ENCODE measurements at places on chromosomes 12 and 14. TPM values are rescaled to one million over a fixed set of nuclear protein-coding genes. Genes with fewer than 3 reads are reported as not detected.

The OAS2 gene
- 12.4 TPM for total RNA-seq

The TSHR gene
- 0.36 TPM for total RNA-seq

The TAS2R46 gene
- total RNA-seq, result 1.9 TPM

The CIROP gene
- total RNA-seq, result not detected

The OR4E2 gene
- not detected for total RNA-seq

The RPL10L gene
- 7.8 TPM for total RNA-seq

The SALL2 gene
- total RNA-seq, result 8.1 TPM

The ACOT6 gene
- total RNA-seq, result not detected

The CMTM5 gene
- total RNA-seq, result 1.5 TPM

The ADGRD1 gene
- 20.9 TPM for total RNA-seq

The CEBPE gene
- not detected for total RNA-seq

The PGF gene
- 7.9 TPM for total RNA-seq

The SLIRP gene
- 341 TPM for total RNA-seq

The IL22 gene
- total RNA-seq, result not detected

The MYO1A gene
- 0.09 TPM for total RNA-seq

The EPYC gene
- not detected for total RNA-seq

DNA sequence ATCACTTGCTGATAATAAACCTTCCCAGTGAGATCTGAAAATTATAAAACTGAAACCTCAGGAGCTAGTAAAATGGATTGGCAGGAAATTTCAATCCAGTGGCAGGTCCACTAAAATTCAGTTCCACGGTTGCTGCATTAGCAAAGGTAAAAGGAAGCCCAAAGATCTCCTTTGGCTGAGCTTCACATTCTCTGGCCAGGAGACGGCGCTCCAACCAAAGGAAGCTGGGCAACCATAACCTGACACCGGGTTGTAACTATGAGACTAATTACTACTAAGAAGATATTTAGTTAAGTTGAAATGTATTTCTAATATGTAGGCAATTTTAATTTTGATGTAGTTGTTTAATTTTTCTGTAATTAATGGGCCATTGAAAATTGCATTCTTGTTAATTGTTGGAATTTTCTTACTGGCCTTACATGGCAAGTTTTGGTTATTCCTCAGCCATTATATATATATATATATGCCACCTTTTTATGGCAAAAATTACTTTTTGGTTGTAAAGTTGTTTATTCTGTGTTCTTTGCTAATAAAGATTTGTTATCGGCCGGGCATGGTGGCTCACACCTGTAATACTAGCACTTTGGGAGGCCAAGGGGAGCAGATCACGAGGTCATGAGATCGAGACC, 17.0 kb downstream of the OR8S1 start:
- no peak for DNase-seq

DNA sequence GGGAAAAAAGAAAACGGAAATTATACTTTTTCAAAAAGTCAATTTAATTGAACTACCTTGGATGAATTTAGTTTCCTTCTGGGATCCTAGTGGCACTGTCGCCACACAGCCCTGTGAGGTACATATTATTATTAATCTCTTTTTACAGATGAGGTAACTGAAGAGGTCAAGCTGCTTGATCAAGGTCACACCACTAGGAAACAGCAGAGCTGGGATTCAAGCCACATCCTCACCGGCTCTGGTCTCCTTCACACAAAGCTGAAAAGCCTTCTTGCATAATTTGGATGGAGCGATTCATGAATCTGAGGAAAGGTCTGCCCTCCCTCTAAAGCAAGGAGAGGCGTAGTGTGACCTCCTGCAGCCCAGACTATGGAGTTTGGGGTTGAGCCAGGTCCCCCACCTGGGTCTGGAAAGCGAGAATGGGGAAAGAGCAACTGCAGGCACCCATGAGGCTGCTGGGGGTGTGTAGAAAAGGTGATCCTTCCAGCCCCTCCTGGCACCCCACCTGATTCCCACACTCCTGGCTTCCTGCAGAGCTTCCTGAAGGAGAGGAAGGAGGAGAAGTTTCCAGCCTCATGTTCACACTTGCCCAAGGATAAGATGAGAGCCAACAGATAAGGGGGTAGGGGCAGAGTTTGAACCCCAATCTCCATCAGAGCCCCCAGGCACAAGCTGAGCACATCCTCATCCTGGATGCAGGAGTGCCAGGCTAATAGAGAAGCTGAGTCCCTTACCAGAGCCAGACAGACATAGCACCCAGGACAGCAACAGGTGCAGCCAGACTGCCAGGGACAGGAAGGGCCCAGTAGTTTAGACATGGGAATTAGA, 3.9 kb upstream of the KRT79 start:
- no peak for DNase-seq

- no peak for DNase-seq
Measured at GRCh38 chr12:128611736-128612135, 212.0 kb downstream of the SLC15A4 start.

DNA sequence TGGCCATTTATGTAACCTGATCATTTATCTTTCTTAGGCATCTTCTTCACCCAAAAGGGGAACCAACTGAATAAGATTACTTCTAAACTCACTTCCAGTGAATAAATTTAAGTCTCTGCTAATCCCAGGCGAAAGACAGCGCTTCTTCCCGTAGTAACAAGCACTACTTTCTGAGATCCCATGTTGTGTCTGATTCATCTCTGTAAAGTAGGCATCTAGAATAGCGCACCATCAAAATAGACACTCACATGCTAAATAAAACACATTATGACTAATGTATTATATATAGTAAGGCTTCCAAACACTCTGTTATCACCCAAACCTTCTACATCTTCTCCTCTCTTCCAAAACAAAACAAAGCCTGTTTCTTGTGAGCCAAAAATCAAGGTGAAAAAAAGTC, 15.1 kb downstream of the GTF2A1 start:
- no peak for DNase-seq

GRCh38 chr12:57837864-57838562, 8.5 kb downstream of the CTDSP2 start:
- no peak for DNase-seq

- DNase-seq, result no peak
Measured at GRCh38 chr12:45913631-45914030, 76.7 kb downstream of the SCAF11 start.

- DNase-seq, result no peak
Measured at GRCh38 chr14:55074662-55075061, 23.2 kb downstream of the MAPK1IP1L start.

- no peak for DNase-seq
Measured at GRCh38 chr14:80323038-80323665, 111.8 kb upstream of the DIO2 start.

GRCh38 chr14:77902811-77903210, 102.9 kb downstream of the ADCK1 start:
- DNase-seq, result no peak

DNA sequence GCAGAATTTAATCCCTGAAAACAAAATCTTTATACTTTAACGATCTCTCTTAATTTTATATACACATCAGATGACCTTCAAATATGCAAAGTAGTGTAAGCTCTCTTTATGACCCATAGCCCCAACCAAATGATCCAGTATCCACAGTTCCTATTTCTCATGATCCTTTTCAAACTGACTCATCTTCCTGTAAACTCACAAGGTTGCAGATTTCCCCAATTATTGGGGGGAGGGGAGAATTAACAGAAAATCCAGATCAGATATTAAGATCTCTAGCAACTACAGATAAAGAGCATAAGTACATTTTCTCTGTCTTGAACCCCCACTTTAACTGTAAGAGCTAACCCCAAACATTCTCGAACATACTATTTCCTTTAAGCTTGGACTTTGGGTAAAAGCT, 12.5 kb downstream of the GNS start:
- no peak for DNase-seq
